ENCODE measurements at places on chromosomes 2 and 18.

- DNase-seq = no peak
Observed at GRCh38 chr2:128412181-128412871, 93.7 kb upstream of the HS6ST1 start.

- DNase-seq = peak; percentile 62
Observed at GRCh38 chr2:180519276-180519675, 461.1 kb upstream of the UBE2E3 start.

- DNase-seq = no peak
Observed at GRCh38 chr2:235674812-235675211, 181.0 kb downstream of the AGAP1 start.

GRCh38 chr2:170298115-170298514 is 120.2 kb downstream of the MYO3B start:
- no peak for DNase-seq

GRCh38 chr18:58268849-58269248 is 224.8 kb downstream of the NEDD4L start:
- DNase-seq = peak; percentile 42

DNA sequence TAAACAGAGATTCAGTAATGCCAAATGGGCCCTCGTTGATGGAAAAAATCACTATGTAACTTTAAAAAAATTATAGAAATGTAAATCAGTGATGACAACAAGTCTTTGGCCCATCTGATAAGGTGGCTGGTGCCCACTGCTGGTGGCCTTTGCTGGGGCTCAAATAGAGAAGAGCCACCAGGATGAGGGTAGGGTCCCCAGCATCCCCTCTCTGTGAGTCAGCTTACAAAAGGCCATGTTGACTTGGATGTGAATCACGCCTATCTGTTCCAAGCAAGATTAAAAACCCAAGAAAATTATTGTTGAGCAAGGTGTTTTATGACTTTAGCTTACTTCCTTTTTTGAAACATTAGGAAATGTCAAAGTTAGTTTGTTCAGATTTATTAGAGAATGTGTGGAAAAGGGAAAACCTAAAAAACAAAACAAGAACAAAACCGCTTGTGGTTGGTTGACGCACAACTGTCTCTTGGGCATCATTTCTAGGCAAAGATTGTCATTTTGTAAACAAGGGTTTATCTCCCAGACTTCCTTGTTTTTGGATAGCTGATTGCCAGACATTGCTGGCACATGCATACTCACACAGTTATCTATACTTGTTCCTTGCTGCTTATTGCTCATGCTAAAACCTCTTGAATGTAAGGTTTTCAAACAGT is 53.7 kb upstream of the ZNF396 start:
- DNase-seq = no peak

DNA sequence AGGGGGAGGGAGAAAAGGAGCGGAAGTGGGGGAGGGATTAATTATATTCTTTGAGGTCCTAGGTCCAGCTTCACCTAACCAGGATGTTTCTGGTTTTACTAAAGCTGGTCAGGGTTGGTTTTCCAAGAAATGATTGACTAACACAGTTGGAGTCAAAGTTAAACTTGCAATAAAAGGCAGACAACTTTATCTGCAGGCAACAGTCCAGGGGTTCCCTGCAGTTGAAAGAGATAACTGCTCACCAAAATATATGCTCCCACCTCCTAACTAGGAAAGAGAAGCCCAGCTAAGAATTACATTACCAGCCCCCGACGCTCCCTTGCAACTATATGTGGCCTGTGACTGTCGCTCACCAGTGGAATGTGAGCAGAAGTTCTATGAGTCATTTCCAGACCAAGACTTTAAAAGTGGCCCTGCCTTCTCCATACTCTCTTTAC is 140.0 kb upstream of the PKDCC start:
- DNase-seq = no peak

DNA sequence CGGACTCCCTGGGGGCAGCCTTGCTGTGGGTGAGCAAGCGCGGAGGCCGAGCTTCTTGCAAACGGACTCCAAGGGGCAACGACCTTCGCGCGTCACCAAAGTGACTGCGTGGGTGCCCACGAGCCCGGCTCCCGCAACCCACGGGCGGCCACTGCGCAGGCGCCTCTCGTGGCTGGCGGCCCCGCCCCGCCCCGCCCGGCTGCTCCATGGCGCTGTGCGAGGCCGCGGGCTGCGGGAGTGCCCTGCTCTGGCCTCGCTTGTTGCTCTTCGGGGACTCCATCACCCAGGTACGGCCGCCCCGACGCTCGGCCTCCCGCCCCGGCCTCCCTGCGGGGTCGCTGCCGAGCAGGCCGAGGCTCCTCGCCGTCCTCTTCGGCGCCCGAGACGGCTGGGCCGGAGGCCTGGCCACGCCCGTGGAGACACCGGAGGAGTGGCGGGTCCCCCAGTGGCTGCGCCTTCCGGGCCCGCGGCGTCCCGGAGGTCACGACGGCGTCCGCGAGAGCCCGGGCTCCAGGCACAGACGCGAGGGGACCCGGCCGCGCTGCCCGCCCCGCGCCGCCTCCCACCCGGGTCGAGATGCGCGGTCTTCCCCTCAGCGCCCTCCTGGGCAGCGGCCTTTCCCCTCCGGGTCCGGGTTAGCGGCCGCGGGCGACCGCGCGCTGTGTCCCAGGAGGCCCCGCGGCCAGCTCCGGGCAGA is at the start of gene IAH1:
Gene IAH1, plus strand, starts transcription at position 191 of the 697 bp plus-strand sequence. Its CDS starts 16 bp downstream, at position 207.
- peak; percentile 50 for DNase-seq

DNA sequence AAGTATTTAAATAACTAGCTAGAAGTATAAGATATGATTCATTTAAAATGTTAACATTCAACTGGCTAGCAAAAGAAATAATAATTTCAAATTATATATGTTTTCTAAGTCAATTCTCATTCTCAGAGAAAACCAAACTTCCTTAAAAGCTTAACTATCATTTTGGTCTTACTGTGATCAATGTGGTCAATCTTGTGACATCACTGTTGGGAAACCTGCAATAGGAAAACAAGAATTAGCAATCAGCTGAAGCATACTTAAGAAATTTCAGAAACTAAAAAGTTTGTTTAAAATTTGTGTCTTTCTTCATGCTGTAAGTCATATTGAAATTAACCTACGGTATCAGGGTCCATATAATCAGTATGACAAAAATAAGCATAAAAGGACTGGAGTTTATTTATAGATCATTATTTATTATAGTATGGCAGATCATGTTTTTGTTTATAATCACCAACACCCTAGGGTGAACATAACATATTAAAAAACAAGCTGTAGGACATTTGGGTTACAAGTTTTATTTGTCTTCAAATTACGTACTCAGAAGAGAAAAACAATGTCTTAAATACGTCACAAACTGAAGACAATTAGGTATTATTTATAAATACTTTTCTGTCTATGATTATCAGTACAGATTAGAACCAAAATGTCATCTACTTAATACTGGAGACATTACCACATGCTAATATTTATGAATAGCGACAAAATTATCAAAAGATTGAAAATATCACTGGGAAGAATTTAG is 60.5 kb downstream of the BAZ2B start:
- DNase-seq = peak; percentile 9

GRCh38 chr2:103132536-103133217 is 370.8 kb downstream of the TMEM182 start:
- no peak for DNase-seq

GRCh38 chr2:12819721-12820120 is 103.0 kb downstream of the TRIB2 start:
- DNase-seq = peak; percentile 90

DNA sequence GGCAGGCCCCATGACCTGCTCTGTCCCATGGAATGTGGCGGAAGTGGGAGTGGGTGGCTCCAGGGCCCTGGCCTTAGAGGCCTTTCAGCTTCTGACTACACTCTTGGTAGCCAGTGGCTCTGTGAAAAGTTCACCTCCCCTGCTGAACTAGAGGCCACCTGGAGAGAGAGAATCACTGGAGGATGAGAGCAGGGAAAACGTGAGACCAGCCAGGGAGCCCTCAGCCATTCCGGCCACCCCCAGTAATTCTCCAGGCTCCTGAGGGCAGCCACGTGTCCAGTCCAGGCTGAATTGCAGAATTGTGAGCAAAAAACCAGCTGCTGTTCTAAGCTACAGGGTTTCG is 10.5 kb downstream of the COLEC12 start:
- DNase-seq = peak; percentile 21

GRCh38 chr2:20942646-20943125 is 101.2 kb downstream of the APOB start:
- DNase-seq = no peak

DNA sequence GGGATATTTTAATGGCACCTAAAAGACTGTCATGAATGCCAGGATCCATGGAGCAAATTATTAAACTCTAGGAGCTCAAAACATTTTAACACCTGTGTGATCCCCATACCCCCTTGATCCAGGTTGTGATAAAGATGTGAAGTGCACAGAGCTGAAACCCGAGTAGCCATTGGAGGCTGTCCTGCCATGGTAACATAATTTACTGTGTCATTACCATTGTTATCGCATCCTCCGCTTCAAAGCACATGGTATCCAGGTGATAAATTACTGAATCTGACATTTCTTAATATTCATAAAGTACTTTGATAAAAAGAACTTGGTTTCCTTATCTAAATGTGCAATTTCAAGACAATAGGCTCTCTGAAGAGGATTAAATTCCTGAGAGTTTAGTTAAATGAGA is 109.3 kb downstream of the CHST9 start:
- no peak for DNase-seq

- DNase-seq = no peak
Observed at GRCh38 chr2:138276339-138276738, 225.2 kb upstream of the SPOPL start.

GRCh38 chr2:134647607-134648256 is 71.1 kb downstream of the TMEM163 start:
- no peak for DNase-seq

DNA sequence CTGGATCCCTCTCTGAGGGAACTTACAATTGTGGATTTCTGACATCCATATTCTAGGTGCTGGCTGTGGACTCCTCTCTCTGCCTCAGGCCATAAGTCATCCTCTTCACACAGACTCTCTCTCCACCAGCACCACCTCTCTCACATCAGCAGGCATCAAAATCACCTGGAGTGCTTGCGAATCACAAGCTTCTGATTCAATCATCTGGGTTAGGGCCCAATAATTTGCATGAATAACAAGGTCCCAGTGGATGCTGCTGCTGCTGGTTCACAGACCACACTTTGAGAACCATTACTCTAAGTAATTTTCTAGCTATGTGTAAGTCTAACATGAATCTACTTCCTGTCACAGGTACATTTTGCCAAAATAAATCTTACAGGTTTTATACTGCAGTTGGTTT is 214.9 kb downstream of the DSEL start:
- peak; percentile 33 for DNase-seq

GRCh38 chr2:235946590-235946989 is 221.6 kb downstream of the GBX2 start:
- no peak for DNase-seq

DNA sequence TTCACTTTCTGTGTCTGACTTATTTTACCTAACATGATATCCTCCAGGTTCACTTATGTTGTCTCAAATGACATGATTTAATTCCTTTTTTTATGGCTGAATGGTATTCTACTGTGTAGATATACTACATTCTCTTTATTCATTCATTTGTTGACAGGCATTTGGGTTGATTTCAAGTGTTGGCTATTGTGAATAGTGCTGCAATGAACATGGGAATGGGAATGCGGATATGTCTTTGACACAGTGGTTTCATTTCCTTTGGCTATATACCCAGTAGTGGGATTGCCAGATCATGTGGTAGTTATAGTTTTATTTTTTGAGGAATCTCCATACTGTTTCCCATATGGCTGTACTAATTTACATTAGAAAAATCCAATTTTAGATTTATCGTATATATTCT is 195.4 kb upstream of the KLHL14 start:
- no peak for DNase-seq

- DNase-seq = peak; percentile 36
Observed at GRCh38 chr2:19900931-19901441, 797 bp downstream of the TTC32 start.

DNA sequence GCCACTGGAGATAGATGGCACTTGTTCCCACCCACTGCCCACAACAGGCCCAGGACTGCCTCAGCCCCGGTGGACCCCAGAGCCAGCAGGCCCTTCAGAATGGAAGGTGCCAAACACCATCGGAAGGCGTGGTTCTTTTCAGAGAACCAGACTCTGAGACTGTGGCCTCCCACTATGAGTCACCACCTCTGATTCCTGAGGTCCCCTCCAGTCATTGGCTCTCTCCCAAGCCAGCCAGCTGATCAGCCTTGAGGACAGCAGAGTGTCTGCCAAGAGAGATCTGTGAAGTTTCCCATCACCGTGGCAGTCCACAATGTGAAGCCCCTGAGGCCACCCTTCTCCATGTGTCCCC is 10.4 kb upstream of the MAP3K2 start:
- peak; percentile 92 for DNase-seq

GRCh38 chr18:58364876-58365528 is 263.9 kb downstream of the ALPK2 start:
- peak; percentile 23 for DNase-seq

Data from choroid plexus epithelial cell (primary cell).